ENCODE measurements at places on chromosomes 13 and 19.

DNA sequence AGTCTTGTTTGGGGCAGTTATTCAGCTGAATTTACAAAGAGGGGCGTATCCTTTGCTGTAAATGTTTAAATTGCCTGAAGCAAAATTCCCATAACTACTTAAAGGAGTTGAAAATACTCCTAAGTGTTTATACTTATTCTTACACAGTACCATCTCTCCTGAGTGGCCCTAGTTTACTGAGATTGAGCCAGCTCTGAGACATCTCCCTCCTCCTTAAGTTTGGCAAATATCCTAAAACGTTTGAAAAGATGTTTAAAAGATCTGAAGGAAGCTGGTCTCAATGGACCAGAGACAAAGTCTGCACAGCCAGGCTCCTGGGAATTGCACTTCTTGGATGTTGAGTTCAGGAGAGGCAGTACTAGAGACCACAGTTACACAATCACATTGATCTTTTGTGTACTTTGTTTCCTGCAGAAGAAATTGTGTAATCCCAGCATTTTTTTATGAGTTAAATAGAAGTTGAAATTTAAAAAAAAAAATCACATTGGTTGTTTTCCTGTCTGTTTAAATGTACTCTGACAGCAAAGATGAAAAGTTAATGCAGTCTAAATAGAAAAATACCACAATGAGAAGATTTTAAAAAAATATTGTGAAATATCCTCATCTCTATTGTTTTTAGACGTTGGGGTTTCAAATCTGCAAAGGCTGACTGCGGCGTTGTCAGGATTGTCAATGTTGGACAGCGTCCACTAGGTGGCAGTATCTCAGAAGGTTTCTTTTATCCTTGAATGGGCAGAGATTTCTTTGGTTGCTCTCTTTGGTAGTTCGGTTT lies 20.7 kb downstream of the TNFSF11 start:
- peak; percentile 62 for DNase-seq

DNA sequence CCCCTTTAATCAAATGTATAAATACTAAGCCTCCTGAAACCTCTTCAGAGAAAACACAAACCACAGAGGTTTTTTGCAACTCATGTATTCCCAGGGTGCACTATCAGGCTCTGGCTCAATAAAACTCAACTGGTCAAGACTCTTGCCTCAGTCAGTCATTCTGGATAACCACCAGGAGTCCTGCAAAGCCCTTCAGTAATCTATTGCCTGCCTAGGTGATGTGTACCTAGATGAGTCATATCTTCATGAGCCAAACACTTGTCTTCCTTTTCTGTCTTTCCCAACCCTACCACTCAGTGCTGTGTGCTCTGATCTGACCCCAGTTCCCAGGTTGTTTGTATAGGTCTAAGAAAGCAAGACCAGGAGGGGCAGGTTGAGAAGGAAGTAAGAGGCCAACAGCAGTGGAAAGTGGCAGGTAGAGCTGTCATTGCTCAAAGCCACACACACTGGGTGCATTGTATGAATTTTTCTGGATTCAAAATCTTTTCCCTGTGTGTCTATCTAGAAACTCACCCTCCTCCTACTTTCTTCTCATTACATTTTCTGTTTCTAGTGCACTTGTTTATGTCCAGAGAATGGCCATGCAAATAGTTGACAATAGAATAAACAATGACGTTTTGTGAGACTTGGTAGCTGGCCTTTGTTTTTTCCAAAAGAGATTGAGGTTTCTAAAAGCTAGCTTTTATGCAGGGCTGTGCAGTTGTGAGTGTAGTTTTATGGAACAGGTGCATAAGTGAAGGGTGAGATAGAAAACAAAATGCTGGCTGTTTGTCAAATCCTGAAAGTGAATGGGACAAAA lies 48.1 kb downstream of the PSG1 start:
- no peak for DNase-seq

DNA sequence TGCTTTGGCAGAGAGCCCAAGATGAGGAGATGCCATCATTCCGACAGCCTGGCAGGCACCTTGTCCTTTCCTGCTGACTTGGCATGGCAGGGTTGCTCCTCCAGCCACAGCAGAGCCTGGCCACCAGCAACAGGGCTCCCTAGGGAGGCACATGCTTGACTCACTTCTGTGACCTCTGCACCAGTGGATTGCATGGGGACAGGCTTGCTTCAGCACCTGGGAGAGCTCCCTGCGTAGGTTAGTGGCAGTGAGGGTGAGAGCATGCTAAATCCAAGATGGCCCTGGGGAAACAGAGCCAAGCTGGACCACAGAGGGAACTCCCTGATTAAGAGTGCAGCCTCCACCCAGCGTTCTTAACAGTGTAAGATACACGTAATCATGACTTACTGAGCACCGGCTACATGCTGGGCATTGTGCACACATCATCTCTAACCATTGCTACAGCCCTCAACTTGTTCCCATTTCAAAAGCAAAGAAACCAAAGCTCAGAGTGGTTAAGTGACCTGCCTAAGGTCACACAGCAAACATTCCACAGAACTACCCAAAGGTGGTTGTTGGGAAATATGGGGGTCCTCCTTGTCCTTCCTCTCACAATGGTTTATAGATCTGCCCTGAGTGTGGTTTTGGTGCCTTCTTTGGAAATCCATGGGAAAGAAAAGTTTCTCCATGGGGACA lies 116.6 kb upstream of the UQCRFS1 start:
- no peak for DNase-seq

DNA sequence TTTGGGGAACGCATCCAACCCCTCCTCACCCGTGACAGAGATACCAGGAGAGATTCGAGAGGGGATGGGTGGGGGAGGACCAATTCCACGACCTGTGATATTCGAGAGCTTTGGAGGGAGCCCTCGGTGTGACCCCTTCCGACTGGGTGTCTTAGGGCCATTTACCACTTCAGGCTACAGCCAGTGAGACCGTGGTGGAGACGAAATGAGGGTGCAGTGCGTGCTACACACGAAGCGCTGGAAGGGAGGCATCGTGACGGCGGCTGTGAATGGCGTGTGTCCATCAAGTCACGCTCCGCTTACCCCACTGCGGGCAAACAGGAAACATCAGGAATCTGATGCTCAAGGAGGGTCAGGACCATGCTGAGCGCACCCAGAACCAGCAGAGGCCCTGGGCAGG lies 10.4 kb downstream of the CTU1 start:
- no peak for DNase-seq

DNA sequence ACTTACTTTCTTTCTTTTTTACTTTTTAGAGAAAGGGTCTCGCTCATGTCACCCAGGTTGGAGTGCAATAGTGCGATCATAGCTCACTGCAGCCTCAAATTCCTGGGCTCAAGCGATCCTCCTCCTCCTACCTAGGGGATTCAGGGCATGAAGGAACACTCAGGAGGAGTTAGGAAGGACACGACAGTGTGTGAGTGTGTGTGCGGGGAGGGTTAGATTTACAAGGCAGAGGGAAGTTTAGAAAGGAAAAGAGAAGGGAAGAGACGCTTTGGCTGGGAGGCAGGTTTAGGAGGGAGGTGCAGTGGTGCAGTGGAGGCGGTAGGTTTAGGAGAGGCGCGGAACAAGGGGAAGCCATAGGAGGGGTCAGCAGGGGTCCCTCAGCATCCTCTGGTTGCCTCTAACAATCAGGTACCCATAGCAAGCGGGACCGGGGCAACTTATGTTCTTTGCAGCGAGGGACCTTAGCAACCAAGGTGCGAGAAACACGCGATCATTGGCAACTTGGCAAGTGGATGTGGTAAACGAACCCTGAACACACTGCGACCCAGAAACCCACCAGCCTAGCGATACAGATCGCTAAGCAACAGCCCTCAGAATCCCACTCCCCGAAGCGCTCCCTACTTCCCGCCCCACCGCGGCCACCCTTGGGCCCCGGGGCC lies 501 bp downstream of the SIRT2 start:
- DNase-seq = no peak

GRCh38 chr13:76711550-76712182 lies 174.5 kb downstream of the KCTD12 start:
- DNase-seq = no peak

DNA sequence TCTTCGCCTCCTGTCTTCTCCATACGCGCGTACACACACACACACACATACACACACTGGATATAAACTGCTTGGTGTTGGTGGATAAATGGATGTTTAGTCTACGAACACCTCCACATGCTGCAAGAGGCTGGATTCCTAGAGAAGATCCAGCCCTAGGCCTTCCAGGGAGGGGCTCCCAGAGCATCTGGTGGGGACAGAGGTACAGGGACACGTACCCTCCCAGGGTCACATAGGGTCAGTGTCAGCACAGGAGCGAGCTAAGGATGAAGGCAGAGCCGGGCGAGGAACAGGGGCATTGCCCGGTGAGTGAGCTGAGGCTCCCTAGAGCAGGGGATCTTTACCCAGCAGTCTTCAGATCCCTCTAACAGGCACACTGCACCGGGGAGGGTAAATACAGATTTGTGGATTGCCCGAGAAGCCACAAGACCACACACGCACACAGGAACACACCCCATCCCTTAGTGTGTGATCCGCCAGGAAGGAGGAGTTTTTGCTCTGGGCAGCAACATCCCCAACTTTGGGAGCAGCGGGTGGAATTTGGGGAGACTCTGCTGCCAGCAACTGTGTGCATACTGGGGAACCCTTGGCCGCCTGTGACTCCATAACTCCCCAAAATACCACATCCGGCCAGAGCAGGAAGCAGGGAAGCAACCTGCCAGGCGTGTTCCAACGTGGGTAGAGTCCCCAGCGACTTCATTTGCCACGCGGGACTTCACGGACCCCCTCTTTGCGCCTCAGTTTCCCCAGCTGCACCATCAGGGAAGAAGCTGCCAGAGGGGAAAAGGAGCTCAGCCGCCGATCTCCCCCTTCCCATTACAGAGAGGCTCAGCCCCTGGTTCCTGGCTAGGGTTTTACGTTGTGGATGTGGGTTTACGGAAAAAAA lies 5.8 kb upstream of the TLE2 start:
- DNase-seq = no peak

DNA sequence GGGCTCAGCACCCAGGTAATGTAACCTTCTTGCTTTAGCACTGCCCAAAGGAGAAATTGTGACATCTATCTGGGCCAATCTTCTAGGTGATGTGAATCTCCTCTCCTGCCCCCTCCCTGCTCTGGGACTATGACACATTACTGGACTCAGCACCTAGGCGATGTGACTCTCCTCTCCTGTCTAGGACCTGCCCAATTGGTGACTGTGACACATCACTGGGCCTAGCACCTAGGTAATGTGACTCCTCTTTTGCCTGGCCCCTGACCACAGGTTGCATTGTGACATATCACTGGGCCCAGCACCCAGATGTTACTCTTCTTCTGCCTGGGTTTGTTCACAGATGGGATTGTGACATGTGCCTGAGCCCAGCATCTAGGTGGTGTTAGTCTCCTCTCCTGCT lies 45.0 kb downstream of the ZNF85 start:
- DNase-seq = no peak

GRCh38 chr13:23020246-23020843 lies 160.4 kb upstream of the SGCG start:
- peak; percentile 77 for DNase-seq

DNA sequence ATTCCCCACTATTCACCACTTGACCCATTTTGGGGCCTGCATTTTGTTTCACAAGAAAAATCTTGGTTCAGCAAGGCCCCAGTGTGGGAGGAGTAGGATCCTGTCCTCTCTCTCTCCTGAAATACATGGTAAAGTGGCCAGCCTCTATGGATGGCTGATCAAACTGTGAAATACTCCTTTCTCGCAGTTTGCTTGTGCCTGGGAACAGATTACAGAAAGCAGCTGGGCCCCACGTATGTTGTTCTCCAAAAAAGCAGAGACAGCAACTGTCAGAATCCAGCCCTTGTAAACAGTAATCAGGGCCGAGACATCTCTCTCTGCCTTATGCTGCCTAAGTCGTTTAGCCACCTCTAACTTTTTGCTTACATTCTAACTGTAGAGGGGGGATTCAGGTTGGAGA lies 61.0 kb upstream of the RAP2A start:
- DNase-seq = no peak

DNA sequence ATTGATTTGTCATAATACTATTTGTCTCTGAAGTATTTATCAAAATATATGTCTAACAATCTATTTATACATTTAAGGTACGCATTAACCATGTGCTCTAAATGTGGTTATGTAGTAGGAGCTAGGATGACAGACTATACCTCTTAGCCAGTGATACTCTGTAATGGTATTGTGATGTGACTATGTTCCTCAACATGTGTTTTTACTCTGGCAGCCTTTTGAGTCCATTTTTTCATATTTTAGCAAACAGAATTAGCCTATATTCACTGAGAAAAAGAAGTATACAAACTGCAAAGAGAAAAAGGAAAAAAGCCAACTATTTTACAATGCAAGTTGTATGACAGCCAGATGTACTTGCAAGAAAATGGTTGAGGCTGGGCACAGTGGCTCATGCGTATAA lies 26.7 kb downstream of the MAB21L1 start:
- DNase-seq = no peak

- no peak for DNase-seq
Observed at GRCh38 chr13:38899571-38899970, 91.1 kb downstream of the STOML3 start.

GRCh38 chr13:37273836-37274235 lies 168.4 kb upstream of the CSNK1A1L start:
- no peak for DNase-seq

DNA sequence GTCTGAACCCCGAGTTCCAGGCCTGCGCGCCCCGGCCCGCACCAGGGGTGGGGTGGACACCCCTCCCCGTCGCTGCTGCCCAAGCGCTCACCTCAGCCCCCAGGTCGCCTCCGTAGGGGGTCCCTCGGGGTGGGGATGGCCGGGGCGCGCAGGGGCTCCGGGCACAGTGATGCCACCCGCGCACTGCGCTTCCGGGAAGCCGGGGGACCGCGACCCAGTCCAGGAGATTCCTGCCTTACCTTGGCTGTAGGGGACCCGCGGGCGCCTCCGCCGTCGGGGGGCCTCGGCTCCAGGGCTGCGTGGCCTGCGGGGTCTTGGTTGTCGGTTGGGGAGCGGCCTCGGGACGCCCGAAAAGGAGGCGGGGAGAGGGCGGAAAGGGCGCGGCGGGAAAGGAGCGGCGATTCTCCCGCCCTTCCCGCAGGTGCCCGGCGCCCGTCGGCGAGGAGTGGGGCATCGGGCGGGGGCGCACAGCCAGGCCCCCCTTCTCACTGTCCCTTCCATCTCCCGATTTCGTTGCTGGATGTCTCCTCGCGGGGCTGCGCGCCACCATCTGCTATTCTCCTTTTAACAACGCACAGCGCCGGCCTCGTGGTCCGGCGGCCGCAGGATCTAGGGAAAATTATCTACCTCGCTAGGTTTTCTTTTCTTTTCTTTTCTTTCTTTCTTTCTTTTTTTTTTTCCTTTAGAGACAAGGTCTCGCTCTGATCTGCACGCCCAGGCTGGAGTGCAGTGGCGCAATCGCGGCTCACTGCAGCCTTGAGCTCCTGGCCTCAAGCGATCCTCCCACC lies at the start of gene KEAP1:
TSS of gene KEAP1 (minus strand) at position 355 of the 788 bp plus-strand sequence. CDS start 3,323 bp downstream, outside the sequence.
- DNase-seq = peak; percentile 84

- DNase-seq = no peak
Observed at GRCh38 chr13:30510091-30510490, 44.4 kb upstream of the HMGB1 start.

DNA sequence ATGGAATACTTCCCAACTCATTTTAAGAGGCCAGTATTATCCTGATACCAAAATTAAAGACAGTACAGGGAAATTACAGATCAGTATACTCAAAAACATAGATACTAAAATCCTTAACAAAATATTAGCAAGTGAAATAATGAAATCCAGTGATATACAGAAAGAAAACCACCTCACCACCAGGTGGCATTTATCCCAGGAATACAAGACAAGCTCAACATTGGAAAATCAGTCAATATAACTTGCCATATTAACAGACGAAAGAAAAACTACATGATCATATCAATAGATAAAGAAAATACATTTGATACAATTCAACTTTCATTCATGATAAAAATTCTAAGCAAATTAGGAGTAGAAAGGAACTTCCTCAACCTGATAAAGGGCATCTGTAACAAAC lies 6.7 kb upstream of the GNA15 start:
- peak; percentile 42 for DNase-seq

- peak; percentile 83 for DNase-seq
Observed at GRCh38 chr19:4870025-4870700, 2.7 kb upstream of the PLIN3 start.
